Activated CD4-positive, alpha-beta T cell treated with anti-CD3 and anti-CD28 coated beads, Interleukin-2, Interleukin-6, amounts not matched to agents 100 ng/mL and 50 ng/mL, durations not matched to agents 16 hours and 8 hours (primary cell): ENCODE measurements at places on chromosomes 13 and 19.

- no peak for DNase-seq
Measured at GRCh38 chr13:27293076-27293691, 22.6 kb downstream of the RASL11A start.

- no peak for DNase-seq
Measured at GRCh38 chr13:112592647-112593046, 4.7 kb upstream of the TUBGCP3 start.

DNA sequence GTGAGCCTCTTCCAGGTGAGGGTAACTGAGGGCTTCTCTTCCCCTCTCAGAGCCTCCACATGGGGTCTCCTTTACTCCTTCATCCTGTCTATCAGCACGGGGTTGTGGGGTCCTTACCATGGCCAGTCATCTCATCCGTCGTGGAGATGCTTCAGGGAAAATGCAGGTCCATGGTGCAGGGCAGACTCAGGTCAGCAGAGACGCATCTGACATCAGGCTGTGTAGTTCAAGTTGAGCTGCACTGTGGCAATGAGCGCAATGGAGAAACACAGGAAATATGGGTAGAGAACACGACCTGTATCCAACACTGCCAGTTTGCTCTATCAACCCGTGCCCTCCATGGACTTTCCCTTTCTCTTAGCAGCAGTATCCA lies 13.9 kb downstream of the LILRA5 start:
- no peak for DNase-seq

- peak; percentile 89 for DNase-seq
Measured at GRCh38 chr13:99380921-99381645, 73.9 kb upstream of the GPR183 start.
